Cerebellar nuclear complex (tissue), 1 donor: ENCODE measurements at places on chromosomes 4 and X.

- no peak for DNase-seq
Observed at GRCh38 chrX:41350976-41351569, 17.1 kb downstream of the DDX3X start.

DNA sequence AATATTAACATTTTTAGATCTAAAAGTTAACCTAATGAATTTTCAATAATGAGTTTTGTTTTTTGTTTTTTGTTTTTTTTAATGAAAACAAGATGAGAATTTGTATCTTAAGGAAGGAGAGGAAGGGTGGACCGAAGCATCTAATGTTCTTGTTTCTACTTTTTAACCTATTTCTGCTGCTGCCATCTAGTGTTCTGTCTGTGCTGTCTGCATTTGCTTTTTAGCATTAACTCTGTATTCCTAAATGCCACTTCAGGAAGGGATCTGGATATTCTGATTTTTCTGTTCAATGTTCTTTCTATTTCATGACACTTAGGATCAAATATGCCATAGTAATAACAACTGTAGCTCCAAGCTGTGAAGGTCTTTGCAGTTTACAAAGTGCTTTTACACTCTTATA is 161.7 kb downstream of the BRWD3 start:
- no peak for DNase-seq

- no peak for DNase-seq
Observed at GRCh38 chrX:68556036-68556435, 57.2 kb downstream of the YIPF6 start.

DNA sequence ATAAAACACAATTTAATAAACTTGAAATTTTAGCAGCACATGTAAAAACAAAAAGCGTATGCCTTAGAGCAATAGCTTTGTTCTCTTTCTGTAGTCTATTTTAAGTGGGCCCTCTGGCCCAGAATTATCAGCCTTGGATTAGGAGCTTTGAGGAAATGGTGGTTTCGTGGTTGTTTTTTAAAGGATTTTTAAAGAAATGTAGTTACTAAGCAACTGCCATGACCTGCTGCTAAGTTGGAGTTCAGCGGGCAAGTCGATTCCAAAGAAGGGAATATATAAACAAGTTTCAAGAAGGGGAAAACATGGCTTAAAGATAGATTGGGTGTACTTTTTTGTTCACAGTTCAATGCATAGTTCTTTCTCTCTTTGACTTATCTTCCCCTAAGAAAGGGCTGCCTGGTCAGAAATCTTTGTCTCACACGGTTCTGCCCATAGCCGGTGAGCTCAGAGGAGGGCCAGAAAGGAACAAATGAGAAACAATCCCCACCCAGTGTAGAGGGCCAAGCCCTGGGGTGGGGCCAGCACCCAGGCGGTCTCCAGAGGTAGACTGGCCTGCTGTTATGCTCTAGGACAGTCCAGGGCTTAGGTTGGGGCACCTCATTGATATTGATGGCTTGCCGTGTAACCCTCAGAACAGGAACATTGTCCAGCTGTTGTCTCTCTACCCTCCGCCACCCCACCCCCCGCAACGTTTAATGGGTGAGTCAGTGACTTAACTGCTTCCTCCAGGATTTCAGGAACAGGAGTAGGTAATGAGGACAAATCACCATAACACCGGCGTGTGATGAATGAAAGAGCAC is 32.5 kb downstream of the DLG3 start:
- DNase-seq = no peak

GRCh38 chrX:3215249-3215648 is 131.2 kb downstream of the MXRA5 start:
- no peak for DNase-seq

- DNase-seq = no peak
Observed at GRCh38 chr4:34733185-34733941, 1511.0 kb downstream of the ARAP2 start.

- DNase-seq = no peak
Observed at GRCh38 chr4:61049018-61049417, 151.1 kb upstream of the ADGRL3 start.

GRCh38 chr4:7007944-7008343 is 35.2 kb upstream of the TADA2B start:
- DNase-seq = no peak

DNA sequence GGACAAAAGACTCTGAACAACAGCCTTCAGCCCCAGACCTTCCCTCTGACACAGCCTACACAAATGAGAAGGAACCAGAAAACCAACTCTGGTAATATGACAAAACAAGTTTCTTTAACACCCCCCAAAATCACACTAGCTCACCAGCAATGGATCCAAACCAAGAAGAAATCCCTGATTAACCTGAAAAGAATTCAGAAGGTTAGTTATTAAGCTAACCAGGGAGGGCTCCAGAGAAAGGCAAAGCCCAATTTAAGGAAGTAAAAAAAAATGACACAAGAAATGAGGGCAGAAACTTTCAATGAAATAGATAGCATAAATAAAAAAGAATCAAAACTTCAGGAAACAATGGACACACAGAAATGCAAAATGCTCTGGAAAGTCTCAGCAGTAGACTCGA is 224.0 kb downstream of the TRIML1 start:
- no peak for DNase-seq

- DNase-seq = no peak
Observed at GRCh38 chr4:89294573-89295269, 12.9 kb downstream of the GPRIN3 start.

DNA sequence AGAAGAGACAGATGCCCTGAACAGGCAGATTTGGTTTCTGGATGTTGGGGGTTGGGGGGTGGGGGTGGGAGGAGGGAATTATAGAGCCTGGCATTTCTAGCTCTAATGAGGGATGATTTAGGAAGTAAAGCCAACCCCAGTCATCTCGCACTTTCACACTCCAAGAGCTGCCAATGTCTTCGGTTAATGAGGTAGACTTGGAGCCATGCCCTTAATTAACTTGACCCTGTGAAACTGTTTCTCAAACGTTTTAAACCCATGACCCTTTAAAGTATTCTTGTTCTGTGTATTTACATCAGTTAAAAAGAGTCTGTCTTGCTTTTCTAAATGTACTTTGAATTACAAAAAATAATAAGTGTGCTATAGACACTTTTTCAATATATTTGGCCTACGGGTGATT is 466.9 kb downstream of the FAT4 start:
- DNase-seq = no peak

GRCh38 chr4:101155368-101155767 is 192.0 kb downstream of the PPP3CA start:
- DNase-seq = no peak

DNA sequence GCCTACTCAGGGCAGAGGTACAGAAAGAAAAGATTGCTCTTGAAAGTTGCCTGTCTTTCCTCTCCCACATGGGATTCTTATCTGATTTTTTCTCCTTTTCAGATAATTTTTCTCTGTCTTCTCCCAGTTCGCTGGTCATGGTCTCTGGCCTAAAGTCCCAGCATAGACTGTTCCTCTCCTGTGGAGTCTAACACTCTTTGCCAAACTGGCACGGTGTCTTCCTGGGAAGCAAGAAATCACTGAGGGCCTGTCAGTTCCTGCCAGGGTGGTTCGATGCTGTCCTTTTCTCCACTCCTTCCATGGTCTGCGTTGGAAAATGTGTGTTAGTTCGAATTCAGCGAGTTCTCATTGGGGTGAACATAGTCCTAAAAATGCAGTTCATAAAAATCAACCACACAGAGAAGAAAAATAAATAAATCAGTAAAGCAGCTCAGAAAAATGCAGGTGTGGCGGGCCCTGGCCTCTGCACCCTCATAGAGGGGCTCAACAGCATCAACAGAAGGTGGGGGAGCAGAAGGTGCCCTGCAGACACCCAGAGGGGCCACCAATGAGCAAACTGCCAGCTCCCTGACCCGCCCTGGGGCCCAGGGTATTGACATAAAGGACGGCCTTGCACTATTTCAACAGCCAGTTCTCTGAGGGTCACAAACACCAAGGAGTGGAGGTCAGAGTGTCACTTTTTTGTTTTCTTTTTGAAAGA is 2.1 kb downstream of the RGN start:
- DNase-seq = no peak

DNA sequence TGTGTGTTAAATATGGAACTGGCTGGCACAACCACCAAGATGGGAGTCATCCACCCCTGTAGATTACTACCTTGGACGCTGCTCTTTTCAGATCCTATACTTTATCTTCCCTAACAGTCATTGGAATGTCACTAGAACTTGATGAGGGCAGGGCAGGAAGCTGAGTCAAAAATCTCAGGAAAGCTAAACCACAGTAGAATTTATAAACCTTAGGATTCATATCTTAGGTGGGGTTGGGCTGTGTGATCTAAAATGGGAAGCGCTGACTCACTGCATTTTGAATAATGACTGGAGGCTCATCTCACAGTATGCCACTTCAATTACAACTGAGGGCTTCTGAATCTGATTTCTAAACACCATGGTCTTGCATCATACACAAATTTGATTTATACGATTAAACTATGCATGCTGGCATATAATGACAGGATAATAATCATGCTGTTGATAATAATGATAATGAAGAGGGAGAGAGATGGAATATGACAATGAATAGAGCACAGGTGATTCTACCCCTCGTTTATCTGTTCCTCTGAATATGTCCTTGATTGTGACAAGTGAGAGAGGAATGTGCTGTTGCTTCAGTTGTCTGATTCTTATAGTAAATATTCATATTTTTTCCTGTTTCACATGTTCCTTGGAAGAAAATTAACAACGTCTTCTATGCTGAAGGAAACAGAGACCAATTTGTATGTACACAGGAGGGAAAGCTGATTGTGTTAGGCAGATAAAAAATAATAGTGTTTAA is 270.3 kb upstream of the HS3ST1 start:
- DNase-seq = no peak

- no peak for DNase-seq
Observed at GRCh38 chr4:86130160-86130933, 229.5 kb downstream of the MAPK10 start.

GRCh38 chrX:111098874-111099273 is 2.9 kb downstream of the PAK3 start:
- no peak for DNase-seq

GRCh38 chr4:109967798-109968520 is 55.3 kb downstream of the EGF start:
- no peak for DNase-seq

DNA sequence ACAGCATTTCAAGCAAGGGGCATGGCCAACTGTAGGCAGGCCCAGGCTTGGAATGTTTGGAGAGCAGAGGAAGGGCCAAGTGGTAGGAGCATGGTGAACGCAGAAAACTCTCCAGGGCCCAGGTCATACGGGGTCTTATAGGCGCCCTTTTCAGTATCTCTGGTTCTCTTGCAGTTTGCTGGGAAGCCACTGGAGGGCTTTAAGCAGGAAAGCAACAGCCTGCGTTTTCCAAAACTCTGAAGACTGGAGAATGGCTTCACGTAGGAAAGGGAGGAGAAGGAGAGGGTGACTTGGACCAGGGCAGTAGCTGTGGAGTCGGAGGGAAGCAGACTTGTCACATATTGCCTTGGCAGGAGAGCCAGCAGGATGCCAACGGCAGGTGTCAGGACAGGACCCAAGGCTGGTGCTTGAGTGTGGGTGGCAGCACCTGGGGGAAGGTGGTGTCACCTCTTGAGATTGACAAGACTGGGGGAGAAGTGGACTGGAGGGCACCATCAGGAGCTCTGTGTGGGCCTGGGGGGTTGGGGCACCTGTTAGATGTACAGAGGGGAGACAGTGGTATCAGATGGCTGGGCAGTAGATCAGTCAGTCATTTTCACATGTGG is 21.9 kb downstream of the TKTL1 start:
- DNase-seq = no peak

DNA sequence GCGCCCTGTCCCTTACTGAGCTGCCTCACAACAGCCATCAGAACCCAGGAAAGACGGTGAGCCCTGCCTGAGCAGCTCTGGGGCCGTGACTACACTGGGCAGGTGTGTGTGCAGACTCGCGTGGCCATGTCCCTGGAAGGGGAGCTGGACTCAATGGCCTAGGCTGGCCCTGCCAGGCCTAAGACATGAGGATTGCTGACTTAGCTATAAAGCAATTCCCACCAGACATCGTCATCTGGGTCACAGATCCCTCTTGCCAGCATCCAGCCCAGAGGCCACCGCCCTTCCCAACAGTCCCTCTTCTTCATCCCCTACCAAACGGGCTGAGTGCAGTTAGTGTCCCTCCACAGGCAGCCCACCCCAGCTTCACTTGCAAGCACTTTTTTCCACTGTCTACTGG is 3.7 kb downstream of the NAA10 start:
- DNase-seq = no peak

- DNase-seq = no peak
Observed at GRCh38 chrX:2145692-2146367, 354.9 kb downstream of the DHRSX start.

DNA sequence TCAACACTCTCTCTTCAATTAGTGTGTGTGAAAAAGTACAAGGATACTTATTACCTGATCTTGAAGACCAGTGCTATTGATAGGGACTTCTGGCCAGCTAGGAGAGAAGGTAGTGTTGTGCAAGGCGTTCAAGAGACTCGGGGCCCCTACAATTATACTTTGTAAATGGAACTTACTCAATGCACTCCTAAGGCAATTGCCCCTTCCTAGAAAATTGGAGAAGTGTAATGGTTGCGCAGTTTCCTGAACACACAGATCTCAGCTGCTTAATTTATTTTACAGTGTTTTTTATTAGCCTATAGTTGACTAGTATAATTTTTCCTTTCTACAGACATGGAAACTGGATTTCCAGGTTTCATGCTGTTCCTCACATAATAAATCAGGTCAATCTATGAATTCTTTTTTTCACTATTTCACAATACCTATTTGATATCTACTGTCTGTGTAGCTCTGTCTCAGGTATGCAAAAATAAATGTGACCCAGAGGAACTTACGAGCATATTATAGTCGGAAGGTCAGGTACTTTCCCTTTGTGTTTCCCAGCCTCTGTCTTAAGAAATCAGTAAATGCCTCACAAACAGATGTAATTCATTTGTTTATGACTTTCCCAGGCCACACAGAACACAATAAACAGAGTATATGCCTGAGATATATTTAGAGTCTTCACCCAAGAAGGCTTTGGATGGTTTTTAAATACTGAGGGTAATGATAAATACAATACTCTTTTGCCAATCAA is 89.1 kb upstream of the TET2 start:
- DNase-seq = no peak

DNA sequence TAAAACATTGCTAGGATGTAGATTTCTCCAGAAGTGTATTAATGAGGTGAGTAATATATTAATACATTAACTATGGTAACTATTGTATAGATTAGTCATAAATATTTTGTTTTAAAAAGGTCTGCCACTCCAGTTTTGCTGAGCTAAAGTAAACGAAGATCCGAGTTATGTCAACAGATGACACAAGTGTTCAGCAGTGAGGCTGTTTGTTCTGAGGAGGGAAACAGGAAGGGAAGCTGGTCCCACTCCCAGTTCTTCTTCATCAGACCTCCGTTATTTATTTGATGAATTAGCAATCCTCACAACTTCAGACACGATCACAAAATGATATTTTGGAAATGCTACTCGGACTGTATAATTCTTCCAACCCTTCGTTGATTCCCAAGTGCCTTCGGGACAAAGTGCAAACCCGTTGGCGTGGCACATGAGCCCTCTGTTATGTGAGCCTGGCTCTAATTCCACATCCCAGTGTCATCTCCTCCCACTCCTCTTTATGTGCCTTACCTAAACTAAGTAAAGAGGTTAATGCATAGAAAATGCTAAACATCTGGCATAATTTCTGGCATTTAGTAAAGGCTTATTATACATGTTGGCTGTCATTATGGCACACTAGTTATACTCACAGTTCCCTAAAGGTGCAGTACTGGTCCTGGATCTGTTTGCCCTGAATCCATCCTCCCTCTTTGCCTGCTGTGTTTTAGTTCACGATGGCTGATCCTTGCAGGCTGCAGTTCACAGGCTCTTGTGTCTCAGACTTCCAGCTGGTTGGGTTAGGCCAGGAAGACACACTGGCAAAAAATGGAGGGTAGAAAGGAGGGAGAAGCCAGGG is 190.6 kb upstream of the LNX1 start:
- no peak for DNase-seq

GRCh38 chrX:115968436-115969252 is 201.9 kb upstream of the AGTR2 start:
- DNase-seq = no peak
